ENCODE measurements at places on chromosomes 6 and 20.

DNA sequence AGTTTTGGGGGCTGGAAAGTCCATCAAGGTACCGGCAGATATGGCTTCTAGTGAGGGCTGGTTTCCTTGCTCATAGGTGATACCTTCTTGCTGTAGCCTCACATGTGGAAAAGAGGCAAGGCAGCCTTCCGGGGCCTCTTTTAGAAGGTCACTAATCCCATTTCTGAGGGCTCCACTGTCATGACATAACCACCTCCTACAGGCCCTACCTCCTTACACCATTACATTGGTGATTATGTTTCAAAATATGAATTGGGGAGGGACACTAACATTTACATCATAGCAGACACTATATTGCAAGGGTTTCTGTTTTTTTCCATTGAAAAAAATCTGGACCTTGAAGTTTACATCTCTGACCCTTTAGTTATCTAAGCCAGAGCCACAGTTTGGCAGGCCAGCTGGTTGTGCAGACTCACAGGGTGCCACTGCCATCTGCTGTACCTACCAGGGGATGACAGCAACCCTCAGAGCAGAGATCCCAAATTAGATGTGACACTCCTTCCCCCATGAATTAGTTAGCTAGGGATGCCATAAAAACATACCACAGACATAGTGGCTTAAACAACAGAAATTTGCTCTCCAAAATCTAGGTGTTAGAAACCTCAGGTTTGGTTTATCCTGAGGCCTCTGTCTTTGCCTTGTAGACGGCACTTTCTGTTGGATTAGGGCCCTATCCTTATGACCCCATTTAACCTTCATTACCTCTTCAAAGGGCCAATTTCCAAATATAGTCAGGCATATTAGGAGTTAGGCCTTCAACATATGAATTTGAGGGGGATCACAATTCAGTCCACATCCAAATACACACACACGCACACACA, 166.4 kb upstream of the RNF217 start:
- DNase-seq, result no peak

DNA sequence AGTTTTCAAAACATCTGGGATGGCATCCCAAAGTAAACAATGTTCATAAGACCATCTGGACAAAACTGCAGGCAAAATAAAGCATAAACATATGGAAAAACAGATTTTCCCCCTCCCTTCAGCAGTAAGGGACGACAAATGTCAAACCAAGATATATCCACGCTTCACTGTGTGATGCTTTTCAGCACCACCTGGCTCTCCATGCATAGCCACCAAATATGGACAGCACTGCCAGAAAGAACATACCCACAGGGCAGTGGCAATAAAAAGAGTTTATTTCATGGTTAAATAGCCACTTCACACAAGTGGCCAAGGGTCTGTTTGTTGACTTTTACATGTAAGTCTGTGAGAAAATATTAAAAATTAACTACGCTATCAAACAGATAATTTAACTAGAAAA, 23.1 kb downstream of the USP45 start:
- DNase-seq, result no peak

DNA sequence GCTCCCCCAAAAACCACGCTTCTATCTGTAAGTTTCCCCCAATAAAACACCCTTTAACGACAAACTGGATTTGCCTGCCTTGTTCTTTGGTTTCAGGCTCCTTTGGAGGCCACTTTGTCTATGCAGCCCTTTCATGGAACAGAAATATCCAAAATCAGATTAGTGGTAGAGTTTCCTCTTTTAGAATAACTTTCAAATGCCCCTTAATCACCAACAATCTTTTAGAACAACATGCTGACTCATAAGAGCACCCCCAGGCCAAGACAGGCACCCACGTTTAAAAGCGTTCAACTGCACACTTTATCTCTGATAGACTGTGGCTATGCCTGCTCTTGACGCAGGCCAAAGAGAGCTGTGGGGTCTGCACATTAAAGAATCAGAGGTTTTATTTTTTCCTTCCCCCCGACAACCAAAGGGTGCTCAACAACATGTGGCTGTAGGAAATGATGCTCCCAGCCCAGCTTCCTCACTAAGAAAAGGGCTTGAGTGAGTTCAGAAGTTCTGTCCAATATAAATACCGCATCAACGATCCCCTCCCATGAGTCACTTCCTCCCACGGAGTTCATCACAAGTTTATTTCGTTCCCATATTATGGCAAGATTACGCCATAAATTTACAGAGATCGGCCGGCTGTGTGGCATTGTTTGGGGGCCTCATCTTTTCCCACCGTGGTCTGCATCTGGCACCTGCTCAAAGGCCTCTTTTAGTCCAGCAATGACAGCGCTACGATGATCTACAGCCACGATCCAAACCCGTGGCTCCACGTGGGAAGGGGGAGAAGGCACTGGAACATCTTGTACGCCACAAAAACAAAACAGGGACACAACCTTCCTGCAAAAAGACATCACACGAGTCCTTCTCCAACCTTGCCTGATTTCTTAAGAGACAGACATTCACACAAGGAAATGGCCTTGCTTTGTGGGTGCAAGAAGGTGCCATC, 88.8 kb upstream of the NFATC2 start:
- peak; percentile 97 for DNase-seq

- DNase-seq, result no peak
These were observed 149.1 kb downstream of the TBX18 start for GRCh38 chr6:84615113-84615850.

DNA sequence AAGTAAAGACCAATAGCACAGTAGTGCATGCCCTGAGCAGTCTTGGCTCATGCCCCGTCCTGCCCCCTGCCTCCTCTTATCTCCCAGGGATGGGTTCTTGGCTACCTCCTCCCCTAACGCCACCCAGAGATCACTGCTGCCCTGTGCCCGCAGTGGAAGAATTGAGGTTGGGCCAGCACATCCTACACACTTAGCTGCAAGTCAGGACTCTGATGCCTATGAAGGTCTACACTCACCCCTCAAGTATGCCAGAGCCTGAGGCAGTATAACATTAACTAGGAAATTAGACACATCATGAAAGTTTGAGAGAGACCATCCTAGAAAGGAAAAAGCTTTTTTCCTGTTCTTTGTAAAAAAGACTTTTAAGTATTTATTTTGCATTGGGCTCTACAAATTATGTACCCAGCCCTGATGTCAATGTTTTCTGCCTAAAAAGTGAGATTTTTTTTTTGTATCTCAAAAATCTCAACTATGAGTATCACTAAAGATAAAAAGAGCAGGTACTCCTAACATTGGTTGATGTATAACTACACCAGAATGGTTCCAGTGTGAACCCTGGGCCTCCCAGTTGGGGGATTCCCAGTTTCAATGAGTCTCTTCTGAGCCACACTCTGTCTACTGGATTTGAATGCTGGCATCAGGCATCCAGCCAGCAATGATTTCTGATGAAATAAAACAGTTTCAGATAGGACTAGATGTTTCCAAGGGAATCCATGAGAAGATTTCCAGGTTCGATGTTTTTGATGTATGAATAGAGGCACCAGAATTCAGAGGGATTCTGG, 115.4 kb downstream of the ISM1 start:
- peak; percentile 86 for DNase-seq

DNA sequence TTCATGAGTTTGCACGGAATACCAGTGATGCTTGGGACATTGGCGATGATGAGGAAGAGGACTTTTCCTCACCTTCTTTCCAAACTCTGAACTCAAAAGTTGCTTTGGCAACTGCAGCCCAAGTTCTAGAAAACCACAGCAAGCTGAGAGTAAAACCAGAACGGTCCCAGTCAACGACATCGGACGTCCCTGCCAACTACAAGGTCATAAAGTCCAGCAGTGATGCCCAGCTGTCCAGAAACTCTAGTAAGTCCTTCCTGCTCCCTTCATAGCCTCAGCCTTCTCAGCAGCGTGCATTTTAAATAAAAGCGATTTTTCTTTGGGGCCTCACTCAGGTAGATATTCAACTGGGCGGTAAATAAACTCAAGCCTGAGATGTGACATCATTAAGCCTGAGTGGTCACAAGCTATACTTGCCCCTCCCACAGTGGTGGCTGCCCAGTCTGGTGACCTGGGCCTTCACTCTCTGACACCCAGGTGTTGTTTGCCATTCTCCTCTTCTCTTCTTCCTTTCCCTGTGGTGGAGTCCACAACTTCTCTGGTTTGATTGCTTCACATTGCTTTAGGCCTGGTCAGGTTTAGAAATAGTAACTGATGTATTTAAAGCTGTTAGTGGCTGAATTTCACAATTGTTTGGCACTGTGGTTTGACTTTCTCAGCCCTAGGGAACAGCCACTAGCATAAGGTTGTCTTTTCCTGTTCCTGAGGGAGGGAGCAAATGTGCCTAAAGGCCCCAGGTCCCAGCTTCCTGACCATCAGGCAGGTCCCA, 21.6 kb upstream of the TMEM217 start:
- no peak for DNase-seq

GRCh38 chr6:13101985-13102384, 226.4 kb downstream of the TBC1D7 start:
- no peak for DNase-seq

DNA sequence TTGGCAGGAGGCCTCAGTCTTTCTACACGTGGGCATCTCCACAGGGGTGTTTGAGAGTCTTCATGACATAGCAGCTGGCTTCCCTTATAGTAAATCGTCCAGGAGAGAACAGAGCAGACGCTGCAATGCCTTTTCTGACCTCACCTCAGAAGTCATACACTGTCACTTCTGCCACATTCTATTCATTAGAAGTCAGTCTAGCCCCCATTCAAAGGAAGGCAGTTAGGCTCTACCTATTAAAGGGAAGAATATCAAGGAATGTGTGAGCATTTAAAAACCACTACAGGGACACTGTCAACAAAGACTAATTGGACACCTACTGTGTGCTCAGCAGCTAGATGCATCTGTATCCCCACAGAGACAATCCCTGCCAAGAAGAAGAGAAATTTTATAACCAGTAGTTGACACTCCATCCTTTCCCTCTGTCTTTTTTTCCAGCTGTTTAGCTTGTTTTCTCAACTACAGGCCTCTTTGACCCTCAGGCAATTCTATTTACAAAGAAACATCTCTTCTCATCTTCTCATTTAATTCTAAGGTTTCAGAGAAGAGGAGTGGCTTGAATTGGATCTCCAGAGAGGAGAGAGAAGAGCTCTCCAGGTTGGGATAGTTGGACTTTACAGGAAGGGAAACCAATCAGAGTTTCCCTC, 18.6 kb downstream of the ARMC12 start:
- DNase-seq, result no peak
